ENCODE measurements at places on chromosomes 1 and 21.

DNA sequence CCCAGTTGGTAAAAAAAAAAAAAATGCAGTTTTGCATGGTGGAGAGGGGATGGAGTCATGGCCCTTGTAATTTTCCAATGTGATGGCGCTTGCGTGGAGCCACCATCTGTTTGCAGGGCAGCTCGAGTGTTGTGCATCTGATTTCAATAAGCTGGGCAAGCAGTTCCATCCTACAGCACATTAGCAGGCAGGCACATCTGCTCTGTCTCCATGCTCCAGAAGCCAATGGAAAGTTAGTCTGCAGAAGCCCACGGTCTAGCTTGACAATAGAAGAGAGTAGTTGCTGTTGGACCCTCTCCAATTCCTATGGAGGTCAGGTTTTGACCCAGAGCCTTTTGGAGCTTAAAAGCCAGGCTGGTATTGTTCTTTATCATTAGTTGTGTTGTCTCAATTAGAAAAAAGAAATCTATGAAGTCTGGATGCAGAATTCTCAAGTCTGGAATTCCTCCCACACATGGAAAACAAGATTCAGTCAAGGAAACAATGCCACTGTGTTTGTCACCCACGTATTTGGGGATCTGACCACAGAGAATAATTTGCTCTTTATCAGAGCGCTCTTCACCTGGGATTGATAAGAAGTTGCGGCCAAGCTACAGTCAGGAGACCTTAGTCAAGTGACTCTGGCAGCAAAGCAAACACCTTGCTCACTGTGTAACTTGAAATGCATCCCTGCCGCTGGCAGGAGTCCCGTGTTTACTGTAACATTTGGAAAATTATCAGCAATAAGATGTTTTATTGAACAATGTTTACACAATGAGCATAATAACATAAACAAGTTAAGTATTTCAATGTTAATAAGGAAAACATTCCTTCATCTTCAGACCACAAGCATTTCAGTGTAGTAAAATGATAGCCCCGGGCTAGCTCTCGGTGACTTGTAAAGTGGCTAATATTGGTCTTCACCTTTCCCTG lies 20.7 kb downstream of the NGF start:
- DNase-seq, result no peak

GRCh38 chr1:156841295-156841855 lies 17.5 kb downstream of the INSRR start:
- DNase-seq, result no peak

DNA sequence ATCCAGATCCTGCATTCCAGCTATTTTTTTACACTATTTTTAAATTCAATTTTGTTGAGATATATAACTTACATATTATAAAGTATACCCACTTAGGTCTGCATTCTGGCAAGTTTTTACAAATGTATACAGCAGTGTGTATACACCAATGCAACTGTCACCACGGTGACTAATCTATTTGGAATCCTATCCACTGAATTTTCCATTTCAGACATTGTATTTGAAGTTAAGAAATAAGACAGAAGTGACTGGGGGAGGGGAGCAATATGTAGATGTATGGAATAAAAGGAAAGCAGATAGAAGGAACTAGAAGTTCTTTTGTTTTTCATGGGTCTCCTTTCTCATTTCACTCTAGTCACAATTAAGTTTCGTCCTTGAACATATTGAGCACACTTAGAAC lies 431.5 kb upstream of the CHRM3 start:
- no peak for DNase-seq

GRCh38 chr1:158054721-158055120 lies 61.3 kb downstream of the KIRREL1 start:
- DNase-seq, result no peak

GRCh38 chr1:230669543-230669942 lies 27.3 kb downstream of the COG2 start:
- DNase-seq, result no peak

- no peak for DNase-seq
Observed at GRCh38 chr1:57683037-57683942, 259.4 kb upstream of the DAB1 start.

- DNase-seq, result peak; percentile 91
Observed at GRCh38 chr1:115179397-115180079, 90.2 kb upstream of the TSPAN2 start.

DNA sequence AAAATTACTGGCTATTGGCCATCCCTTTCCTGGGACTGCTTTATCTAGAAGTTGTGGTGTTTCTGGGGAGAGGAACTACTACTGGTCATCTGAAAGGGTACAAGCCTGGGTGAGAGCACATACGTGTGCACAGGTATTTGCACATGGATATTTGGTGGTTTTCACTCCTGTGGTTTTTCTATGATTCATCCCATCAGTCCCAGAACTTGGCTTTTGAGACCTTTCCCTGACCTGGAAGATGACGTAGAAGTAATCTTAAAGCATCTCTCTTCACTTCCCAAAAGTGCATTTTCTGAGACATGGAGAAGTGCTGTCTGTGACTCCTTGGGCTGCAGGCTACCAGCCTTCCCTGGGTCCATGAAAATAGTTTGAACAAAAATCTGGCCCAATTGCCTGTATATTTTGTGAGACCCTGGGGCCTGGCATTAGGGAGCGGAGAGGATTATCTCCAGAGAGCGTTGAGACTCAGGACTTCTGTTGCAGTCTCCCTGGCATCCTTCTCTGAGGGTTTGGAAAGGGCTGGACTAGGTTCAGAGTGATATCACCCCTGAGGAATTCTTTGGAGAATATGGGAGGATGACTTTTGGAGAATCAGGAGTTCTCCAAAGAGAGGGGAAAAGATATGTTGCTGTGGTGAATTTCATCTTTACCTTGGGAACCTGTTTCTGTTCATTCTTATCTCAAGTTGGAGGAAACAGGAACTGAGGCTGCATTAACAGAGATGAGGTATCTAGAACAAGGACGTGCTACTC lies 130.8 kb downstream of the NOS1AP start:
- no peak for DNase-seq

DNA sequence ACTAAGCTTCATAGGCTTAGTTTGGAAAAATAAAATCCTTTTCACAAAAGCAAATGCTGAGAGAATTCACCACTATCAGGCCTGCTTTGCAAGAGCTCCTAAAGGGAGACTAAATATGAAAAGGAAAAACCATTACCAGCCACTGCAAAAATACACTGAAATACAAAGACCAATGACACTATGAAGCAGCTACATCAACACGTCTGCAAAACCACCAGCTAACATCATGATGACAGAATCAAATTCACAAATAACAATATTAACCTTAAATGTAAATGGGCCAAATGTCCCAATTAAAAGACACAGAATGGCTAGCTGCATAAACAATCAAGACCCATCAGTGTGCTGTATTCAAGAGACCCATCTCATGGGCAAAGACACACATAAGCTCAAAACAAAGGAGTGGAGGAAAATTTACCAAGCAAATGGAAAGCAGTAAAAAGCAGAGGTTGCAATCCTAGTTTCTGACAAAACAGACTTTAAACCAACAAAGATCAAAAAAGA lies 28.8 kb downstream of the AKT3 start:
- DNase-seq, result no peak

DNA sequence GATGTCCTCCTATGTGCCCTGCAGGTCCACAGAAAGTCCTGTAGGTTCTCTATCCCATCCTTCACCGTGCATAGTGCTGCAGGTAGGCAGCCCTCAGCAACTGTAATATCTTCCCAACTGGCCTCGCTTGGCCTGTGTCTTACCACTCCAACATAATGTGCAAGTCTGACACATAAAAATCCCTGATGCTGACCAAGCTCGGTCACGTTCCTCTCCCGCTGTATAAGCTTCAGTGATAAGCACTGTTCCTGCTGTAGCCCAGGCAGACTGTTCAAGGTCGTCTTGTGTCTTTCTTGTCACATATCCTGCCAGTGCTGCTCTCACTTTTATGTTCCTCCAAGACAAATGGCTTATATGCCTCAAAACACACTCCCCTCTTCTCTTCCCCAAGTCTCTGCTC lies 19.4 kb upstream of the KCNE1 start:
- no peak for DNase-seq

DNA sequence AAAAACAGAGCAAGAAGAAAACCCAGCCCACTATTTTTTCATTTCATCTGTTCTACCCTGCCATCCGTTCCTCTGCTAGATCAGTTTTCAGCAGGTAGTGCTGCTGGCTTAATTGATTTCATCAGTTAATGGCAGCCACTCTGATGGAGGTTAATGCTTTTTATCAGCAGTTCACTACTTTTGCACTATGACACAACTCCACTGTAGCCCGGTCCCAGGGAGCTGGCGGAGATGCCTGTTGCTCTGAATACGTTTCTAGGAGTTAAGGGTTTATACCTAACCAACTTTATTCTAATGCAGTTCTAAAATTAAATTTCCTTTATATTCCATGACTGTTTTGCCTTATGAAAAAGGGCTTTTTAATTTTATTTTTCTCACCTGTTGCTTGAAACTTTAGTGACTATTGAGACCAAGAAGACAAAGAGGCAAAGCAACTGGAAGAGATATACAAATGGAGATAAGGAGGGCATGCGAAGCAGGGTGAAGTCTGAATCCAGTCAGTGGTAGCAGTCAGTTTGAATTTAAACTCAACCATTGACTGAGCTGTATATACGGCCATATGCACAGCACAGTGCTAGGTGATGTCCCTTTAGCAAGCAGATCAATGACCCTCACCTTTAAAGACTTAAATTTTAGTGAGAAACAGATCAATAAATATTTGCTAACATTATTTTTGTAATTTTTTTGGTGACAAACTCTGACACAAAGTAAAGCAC lies 477.9 kb downstream of the LMO4 start:
- DNase-seq, result no peak

- DNase-seq, result no peak
Observed at GRCh38 chr21:40616377-40616704, 230.6 kb downstream of the DSCAM start.

GRCh38 chr1:150567341-150567716 lies 12.1 kb downstream of the MCL1 start:
- DNase-seq, result no peak

GRCh38 chr21:37675202-37675801 lies 241.0 kb downstream of the KCNJ6 start:
- no peak for DNase-seq

GRCh38 chr1:107617456-107617855 lies 347.5 kb downstream of the VAV3 start:
- DNase-seq, result no peak

DNA sequence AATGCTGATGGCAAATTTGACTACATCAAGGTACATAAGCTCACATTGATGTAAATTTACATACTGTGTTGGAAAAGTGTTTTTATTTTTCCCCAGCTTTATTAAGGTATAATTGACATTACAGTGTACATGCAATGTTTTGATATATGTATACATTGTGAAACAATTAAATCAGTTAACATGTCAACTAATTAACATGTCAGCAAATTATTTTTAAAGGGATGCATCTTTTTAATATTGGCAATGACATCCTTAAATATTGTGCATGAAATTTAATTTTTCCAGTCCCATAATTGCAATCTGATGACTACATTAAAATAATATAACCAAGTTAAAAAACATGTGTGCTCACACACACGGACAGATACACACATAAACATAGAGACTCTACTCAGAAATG lies 9.4 kb downstream of the EFCAB7 start:
- no peak for DNase-seq

DNA sequence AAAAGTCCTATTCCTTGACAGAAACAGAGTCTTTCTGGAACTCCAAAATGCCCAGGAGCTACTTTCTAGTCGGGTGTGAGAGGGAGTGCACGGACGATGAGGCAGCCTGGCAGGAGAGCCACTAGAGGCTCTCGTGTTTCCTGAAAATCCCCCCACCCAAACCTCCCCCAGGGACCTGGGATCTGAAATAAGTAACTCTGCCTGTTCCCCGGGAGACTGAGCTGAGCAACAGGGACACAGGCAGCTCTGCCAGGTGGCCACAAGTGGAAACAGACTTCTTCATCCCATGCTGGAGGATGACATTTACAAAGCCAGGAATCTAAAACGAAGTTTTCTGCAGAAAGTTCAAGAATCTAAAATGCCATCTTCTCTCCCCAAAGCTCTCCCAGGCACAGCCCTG lies 77.1 kb downstream of the ITPKB start:
- no peak for DNase-seq

DNA sequence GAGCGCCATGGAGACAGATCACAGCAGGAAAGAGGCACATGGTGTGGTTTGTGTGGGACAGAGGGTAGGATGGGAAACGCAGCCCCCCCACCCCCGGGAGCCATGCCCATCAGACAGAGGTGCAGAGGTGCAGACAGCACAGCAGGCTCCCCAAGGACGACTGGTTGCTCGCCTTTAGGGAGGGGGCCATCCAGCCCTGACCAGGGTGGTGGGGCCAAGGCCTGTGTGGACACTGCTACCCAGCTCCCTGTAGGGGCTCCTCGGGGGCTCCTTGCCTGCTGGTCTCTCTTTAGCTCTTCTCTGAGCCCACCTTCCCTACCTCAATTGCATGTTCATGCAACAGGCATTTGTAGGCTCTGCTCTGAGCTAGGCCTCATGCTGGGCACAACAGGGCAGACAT lies 3.7 kb downstream of the KCNAB2 start:
- no peak for DNase-seq

All from AG09309 (cell line).